ENCODE measurements at places on chromosomes 13 and 19. TPM values are rescaled to one million over a fixed set of nuclear protein-coding genes. Genes with fewer than 3 reads are reported as not detected.

GRCh38 chr13:44932171-44932849, 57.0 kb downstream of the NUFIP1 start:
- no peak for DNase-seq

DNA sequence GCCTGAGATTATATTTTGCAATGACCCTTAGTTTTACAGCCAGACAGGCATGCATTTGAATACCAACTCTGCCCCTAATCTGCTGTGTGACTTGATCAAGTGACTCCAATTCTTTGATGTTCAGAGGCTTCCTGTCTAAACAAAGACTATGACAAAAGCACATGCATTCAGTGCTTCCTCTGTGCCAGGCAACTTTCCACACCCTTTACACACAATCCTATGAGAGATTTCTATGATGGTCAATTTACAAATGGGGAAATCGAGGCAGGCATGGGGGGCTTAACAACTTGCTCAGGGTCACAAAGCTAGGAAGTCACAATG, 3.7 kb upstream of the LYPD3 start:
- no peak for DNase-seq

STAP2 gene
- total RNA-seq, result 6.1 TPM

WDR88 gene
- not detected for total RNA-seq

HIF3A gene
- total RNA-seq, result not detected
